ENCODE measurements at places on chromosomes 3 and 15. TPM values are rescaled to one million over a fixed set of nuclear protein-coding genes. Genes with fewer than 3 reads are reported as not detected.

Gene HESX1
- 0.38 TPM for total RNA-seq

Gene RAD54L2
- total RNA-seq = 14.6 TPM

Gene ZPLD1
- 0.17 TPM for total RNA-seq

- no peak for DNase-seq
Measured at GRCh38 chr15:84658788-84659411, 901 bp upstream of the NMB start.

DNA sequence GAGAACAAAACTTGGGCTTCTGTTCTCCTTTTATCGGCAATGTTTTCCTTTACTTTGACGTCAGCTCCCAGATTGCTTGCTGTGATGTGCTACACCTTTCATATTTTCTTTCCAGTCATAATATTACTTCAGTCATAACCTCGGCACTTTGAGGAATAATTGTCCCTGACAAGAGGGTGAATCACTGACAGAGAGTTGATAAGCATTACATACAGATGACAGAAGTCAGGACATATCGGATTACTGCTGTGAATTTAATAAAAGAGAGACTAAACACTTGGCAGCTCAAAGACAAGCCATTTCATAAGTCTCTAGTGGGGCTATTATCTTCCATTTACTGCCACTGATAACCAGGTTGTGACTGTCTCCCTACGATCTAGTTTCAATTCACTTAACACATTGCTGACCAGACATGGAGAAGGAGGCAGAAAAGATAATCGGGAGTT lies 362.1 kb upstream of the ARRDC4 start:
- DNase-seq = no peak

GRCh38 chr3:55682461-55682860 lies 195.4 kb upstream of the WNT5A start:
- DNase-seq = no peak

- DNase-seq = no peak
Measured at GRCh38 chr3:7382293-7383010, 521.5 kb downstream of the GRM7 start.

DNA sequence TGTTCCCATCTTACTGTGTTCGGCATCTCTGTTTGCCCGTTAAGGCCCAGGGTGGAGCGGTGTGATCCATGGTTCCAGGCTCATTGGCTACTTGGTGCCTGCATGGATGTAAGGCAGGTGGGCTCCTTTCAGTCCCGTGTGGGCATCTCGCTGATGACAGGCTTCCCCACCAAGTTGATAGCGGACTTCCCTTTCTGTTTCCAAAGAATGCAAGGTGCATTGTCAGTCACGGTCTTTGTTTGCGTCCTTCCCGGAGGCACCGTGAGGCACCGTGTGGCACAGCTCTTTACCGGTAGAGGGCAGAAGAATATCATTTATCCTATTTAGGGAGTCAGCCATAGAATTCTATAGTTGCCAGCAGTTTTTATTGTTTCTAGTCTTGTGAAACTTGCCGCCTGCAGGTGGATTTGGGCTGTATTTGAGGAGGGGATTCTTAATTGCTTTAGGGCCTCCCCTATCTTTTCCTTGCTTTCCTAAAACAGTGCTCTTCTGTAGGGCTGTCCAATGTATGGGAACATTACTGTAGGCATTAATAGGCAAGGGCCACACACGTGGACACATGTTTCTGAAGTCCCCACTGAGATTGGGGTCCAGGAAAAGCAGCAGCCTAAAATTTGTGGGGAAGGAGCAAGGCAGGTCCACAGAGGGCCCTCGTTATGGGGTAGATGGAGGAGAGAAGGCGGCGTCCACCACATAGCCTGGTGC lies 244.1 kb downstream of the SLCO3A1 start:
- DNase-seq = no peak

- DNase-seq = no peak
Measured at GRCh38 chr15:73996939-73997338, 2.4 kb downstream of the PML start.

- DNase-seq = peak; percentile 94
Measured at GRCh38 chr3:45656575-45657363, 32.4 kb upstream of the SACM1L start.
